Stimulated activated CD4-positive, alpha-beta T cell treated with anti-CD3 and anti-CD28 coated beads, Interleukin-15, amount 100 ng/mL, for 1 hour (primary cell): ENCODE measurements at places on chromosomes 12 and 14.

DNA sequence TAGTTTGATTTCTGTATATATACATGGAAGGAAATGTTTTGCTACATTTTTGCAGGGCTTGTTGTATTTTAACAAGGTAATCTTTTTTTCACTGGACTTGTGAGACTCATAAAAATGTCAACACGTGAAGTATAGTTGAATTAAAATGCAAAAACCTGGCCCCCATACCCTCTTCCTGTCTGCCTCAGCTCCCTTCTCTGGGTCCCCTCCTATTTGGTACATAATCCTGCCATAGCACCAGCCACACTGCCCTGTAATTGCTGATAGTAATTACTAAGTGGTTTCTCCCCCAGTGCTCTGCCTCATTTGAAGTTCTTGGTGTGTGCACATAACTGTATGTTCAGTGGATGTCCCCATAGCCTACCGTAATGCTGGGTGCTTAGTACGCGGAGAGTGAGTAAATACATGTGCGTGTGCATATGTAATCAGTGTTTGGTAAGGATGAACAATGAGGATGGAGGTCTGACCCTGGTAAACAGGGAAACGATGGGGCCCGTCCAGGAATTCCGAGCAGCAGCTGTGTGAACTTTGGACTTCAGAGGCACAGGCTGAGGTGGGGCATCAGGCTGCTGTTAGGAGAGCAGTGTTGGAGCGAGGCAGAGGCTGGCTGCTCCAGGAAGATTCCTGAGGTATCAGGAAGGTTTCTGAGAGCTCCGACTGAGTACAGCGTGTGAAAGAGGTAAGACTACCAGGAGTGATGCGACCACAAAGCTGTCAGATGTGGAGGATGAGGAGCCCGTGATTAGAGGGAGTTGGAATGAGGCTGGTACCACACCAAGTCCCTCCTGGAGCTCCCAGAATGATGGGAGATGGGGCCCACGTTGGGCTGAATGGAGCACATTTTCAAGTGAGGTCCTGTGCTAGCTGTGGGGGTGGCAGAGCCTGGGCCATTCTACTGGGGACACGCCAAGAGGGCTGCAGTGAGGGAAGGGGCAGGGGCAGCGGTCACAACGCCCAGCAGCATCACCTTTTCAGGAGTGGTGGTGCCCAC is 106.8 kb downstream of the PELI2 start:
- DNase-seq: no peak

DNA sequence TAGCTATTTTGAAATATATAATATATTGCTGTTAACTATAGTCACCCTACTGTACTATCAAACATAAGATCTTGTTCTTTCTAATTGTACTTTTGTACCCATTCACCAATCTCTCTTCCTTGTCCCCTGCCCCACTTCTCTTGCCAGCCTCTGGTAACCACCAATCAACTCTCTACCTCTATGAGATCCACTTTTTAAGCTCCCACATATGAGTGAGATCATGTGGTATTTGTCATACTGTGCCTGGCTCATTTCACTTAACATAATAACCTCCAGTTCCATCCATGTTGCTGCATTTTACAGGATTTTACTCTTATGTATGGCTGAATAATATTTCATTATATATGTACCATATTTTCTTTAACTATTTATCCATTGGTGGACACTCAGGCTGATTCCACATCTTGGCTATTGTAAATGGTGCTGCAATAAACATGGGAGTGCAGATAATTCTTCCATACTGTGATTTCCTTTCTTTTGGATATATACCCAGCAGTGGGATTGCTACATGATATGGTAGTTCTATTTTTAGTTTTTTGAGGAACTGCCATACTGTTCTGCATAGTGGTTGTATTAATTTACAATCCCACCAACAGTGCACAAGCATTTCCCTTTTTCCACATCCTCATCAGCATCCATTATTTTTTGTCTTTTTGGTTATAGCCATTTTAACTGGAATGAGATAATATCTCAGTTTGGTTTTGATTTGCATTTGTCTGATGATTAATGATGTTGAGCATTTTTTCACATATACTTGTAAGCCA is 33.5 kb upstream of the SPIC start:
- DNase-seq: no peak

DNA sequence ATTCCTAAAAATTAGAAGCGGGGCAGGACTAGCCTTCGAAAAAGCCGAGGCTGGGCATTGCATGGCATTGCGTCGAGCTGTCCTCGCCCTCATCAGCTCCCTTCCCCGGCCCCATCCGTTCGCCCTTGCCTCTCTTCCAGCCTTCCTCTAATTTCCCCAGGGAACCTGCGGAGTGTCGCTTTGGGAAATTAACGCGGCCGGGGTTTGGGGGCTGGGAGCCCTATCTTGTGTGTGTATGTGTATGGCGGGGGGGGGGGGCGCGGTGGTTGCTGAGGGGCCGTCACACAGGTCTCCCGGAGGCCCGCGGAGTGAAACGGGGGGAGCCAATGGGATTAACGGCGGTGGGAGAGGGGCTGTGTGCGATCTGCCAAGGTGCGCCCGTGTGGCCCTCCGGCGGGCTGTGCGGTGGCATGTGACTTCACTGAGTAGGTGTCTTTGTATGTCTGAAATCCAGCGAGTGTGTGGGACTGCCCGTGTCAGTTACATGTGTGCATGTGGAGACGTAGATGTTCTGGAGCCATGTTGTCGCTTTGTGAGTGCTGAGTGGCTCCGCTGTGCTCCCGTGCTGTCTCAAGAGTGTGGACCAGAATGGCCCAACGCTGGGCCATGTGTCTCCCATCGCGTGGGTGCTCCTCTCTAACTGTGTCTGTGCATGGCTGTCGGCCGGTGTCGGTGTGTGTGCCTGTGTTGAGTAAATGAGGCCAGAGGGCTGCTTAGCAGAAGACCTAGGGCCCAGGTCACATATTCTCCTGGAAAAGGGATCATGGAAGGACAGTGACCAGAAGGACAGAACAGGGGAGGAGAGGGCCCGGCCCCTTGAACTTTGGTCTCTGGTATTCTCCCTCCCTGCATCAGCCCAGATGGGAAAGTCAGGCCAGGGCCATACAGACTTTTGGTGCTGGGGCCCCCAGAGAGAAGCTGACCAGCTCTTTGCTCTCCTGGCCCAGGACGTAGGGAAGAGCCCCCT is 1.5 kb downstream of the PTMS start:
- no peak for DNase-seq

DNA sequence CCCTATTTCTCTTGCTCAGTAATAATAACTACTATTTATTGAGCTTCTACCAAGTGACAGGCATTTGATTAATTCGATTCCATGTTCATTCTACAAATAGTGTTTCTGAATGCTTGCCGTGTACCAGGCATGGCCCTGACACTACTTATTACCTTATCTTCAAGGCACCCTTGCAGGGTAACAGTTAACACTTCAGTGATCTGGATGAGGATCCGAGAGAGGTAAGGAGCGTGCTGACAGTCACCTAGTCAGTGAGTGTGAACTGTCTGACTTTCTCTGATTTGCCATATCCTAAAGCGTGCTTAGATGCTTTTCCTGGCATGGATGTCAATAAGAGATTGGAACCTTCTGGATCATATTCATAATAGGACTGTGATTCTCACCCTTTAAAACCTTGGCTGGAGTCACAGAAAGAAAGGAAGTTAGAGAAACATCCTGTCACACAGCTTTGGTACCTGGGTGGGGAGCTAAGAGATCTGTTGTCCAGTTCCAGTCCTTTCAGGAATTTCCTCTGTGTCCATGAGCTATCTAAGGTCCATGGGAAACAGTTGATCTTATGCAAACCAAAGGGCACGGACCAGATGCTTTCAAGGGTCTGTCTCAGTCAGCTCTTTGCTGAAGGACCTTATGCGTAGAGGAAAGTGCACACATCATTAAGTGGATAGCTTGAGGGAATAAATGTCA is 54.8 kb downstream of the PPFIBP1 start:
- DNase-seq: no peak

- no peak for DNase-seq
Observed at GRCh38 chr14:93957333-93957710, 19.0 kb downstream of the ASB2 start.

- no peak for DNase-seq
Observed at GRCh38 chr12:77842430-77842829, 11.7 kb downstream of the NAV3 start.

GRCh38 chr12:108853981-108854446 is 3.4 kb downstream of the SSH1 start:
- no peak for DNase-seq

DNA sequence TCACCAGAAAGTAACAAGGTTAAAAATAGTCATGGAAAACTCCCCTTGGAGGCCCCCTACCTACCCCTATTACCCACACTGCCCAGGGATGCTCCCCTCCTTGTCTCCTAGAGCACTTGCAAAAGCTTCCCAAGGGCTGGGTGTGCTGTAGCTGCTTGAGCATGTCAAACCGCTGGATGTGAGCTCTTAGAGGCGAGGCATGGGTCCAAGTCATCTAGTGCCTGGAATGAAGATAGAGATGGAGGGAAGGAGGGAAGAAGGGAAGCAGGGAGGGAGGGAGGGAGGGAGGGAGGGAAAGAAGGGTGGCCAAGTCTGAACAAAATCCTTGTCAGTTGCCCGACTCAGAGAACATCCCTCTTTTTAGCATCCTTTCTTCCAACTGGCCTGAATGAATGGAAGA is 43.1 kb downstream of the LTBP2 start:
- DNase-seq: no peak

DNA sequence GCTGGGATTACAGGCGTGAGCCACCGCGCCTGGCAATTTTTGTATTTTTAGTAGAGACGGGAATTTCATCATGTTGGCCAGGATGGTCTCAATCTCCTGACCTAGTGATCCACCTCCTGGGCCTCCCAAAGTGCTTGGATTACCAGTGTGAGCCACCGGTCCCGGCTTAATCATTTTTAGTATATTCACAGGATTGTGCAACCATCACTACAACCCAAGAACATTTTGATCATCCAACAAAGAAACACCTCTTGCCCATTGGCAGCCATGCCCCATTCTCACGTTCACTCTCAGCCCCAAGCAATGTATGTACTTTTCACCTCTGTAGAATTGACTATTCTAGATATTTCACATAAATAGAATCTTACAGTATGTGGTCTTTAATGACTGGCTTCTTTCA is 19.9 kb downstream of the SP1 start:
- DNase-seq: no peak

DNA sequence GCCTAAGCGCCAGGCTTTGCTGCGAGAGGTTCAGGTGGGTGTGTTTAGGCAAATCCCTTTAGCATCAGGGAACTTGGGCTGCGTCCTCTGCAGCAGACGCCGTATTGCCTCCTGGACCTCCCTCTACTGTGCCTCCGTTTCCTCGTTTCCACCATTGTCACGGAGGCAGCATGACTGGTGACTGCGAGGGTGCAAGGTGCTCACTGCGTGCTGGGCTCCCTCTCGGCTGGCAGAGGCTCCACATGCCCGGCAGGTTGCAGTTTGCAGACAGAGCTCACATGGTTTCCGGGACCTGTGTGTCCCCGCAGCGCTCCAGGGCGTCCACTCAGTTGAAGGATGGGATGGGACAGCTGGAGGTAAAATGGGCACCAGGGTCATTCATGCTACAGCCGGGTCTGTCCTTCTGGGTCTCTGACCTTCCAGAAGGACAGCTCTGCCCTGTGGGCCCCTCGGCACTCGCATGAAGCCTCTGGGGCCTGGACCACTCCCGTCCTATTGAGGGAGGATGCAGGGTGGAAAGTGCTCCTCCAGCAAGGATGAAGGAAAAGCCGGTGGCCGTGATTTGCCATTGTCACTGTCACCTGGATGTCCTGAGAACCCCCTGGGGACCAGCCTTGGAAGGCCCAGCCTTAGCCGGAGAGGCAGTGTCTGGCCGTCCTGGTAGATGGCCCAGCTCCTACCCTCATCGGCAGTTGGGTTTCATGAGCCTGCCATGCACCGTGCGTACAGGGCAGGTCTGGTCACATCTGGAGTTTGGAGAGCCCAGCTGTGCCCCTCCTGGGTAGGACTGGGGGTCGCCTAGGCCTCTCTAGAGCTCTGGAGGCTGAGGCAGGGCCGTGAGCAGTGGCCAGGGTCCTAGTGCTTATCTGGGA is 146.5 kb downstream of the KIF26A start:
- no peak for DNase-seq

- DNase-seq: no peak
Observed at GRCh38 chr12:78087363-78087675, 256.6 kb downstream of the NAV3 start.

GRCh38 chr12:10158406-10158805 is 13.5 kb downstream of the OLR1 start:
- DNase-seq: no peak

DNA sequence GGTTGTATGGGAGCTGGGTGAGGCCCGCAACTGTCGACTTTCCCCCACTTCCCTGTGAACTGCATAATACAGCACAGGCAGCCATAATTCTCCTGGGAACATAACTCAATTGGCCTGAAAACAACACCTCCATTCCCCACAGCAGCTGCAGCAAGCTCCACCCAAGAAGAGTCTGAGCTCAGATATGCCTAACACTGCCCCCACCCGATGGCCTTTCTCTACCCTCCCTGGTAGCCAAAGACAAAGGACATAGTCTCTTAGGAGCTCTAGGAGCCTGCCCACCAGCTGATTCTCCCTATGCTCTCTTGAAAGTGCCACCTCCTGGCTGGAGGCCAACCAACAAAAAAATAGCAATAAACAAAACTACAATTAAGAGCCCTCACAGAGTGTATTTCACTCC is 542.7 kb upstream of the LMO3 start:
- no peak for DNase-seq

DNA sequence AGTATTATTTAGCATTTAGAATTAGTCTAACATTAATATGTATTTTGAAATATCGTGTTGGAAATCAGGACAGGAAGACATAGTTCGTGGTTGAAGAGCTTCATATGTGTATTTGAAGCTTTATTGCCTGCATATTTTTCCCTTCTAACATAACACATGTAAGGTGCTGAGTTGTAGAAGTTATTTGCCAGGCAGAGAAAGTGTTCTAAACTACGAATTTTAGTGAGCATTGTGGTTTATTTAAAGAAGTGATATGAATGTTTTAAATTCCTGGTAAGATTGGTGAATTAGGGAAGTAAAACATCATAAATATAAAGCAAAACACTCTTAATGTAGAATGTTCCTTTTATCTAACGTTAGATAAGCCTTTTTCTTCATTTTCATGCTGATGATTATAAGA is 2.5 kb downstream of the RASSF3 start:
- DNase-seq: no peak

- DNase-seq: no peak
Observed at GRCh38 chr12:16163146-16163545, 114.3 kb downstream of the SLC15A5 start.

GRCh38 chr14:56708704-56709103 is 101.6 kb downstream of the OTX2 start:
- DNase-seq: no peak

- peak; percentile 12 for DNase-seq
Observed at GRCh38 chr12:45730084-45730347, 510 bp downstream of the ARID2 start.

GRCh38 chr14:89965839-89966238 is 10.1 kb downstream of the TDP1 start:
- DNase-seq: no peak
